ENCODE measurements at places on chromosomes 1 and 21.
A peak's percentile ranks its signal among the peaks of the same experiment; 100 is the strongest.

DNA sequence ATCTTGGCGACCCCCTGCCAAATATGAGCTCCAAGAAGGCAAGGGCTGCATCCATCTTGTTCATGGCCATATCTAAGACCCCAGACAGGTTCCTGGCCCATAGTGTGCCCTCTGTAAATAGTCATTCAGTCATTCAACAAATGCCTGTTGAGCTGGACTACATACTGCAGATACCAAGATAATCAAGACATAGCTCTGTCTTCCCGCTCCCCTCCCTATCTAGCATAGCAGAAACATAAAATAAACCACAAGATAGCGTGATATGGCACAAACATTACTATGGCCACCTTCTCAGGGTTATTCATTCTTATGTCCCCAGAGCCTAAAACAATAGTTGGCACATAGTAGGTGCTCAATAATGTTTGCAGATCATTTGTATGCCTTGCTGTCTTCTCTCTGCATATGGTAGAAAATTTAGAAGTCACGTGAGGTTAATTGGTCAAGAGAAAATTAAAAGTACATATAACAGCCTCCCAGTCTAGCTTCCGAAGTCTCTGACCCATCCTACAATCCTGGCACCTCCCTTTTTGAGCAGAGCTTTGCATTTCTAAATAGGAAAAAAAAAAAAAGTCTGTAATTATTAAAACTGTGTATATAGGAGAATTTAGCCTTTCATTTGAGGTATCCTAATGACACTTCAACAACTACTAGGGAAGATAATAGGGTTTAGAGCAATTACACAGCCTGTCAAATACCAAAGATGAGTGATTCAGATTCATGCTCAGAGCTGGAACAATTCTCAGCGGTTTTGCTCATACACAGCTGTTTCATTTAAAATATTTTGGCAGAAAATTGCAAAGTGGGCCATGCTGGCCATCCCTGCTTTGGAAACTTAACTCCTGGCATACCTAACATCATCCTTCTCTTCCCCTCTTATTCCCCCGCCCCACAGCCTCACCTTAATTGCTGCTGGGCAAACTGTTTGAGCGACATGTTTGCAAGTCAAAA, 219.0 kb downstream of the KAZN start:
- no peak for DNase-seq

GRCh38 chr1:235945775-235946570, 79.3 kb upstream of the LYST start:
- no peak for DNase-seq

- no peak for DNase-seq
Measured at GRCh38 chr1:82778612-82779011, 977.9 kb downstream of the ADGRL2 start.

GRCh38 chr1:17682400-17682799, 72.7 kb upstream of the ACTL8 start:
- no peak for DNase-seq

DNA sequence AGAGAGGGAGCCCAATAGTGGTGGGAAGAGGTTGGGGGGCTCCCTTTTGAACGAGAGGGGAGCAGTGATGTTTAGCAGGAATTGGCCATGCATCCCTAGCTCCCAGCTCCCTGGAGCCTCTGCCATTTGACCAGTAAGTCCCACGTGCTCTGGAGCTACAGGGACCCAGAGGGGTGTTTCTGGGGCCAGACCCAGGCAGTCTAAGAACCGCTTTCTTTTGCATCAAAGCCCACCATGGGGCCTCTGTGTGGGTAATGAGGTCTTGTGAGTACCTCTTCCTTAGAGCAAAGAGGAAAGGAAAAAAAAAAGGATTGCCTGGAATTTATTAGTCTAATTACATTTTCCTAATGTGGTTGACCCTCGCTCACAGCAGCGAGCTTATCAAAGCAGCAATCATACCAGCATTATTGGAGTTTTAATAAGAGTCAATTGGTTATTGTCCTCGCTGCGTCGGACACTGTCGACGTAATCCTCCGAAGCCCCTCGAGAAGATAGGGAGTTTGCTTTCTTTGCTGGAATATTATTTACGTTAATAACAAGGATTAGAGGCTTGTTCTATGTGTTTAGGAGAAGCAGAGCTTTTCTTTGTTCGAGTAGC, 17.6 kb downstream of the ACTL8 start:
- DNase-seq, result no peak

DNA sequence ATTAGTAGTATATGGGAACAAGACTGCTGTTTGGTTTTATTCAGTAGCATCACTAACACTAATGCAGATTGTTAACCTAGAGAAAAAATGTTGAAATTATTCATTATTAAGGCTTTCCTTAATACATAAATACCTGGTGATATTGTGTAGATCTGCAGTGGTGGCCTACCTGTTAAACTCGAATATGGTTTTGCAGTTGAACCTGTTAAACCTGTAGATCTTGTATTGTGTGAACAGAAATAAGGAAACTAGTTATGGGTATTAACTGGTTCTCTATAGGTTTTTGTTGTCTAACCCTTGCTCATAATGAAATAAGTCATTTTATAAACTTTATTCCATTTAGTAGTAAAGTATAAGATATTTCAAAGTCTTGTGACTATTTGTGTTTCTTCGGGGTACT, 23.9 kb downstream of the PKN2 start:
- DNase-seq, result peak; percentile 18

DNA sequence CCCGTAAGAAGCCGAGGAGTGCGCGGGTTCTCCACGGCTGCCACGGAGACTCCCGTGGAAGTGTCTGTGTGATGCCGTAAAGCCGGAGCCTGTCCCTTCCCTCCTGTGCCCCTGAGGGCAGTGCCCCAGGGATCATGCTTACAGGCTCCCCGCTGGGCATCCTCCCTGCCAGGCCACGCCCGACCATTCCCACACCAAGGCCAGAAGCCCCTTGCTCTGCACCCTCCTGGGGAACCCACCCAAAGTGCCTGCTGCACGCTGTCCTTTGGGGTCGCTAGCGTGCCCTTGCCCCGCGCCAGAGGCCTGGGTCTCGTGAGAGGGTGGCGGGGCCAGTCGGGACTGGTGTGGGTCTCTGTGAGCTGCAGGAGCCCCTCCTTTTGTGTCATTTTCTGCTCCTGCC, 228.5 kb upstream of the C1orf174 start:
- no peak for DNase-seq
